A549 treated with CpdA at 1 μM for 4 hours (cell line): ENCODE measurements at places on chromosomes 2 and 18. TPM values are rescaled to one million over a fixed set of nuclear protein-coding genes. Genes with fewer than 3 reads are reported as not detected.

STAT4 gene
- 3.2 to 4.5 TPM (median 3.8 TPM) in 5 replicates for total RNA-seq

CSRNP3 gene
- not detected in 5 replicates for total RNA-seq

METTL8 gene
- 23.2 to 30.1 TPM (median 28.1 TPM) in 5 replicates for total RNA-seq

PCBP1 gene
- 381 to 468 TPM (median 436 TPM) in 5 replicates for total RNA-seq

SCN7A gene
- total RNA-seq, result not detected in 5 replicates

AQP12A gene
- total RNA-seq, result not detected in 5 replicates

MDH1B gene
- 1.6 to 3.3 TPM (median 1.8 TPM) in 5 replicates for total RNA-seq

UNC80 gene
- total RNA-seq, result not detected in 5 replicates

EFEMP1 gene
- total RNA-seq, result 30.5 to 60.6 TPM (median 41.0 TPM) in 5 replicates

KRTCAP3 gene
- total RNA-seq, result 0.37 to 1.5 TPM (median 0.70 TPM) in 5 replicates

CAPN14 gene
- total RNA-seq, result 0.02 to 0.06 TPM in 2 of 5 replicates, not detected in the others

KLHL41 gene
- total RNA-seq, result 0.15 to 0.76 TPM (median 0.45 TPM) in 4 of 5 replicates, not detected in the other

SLC16A14 gene
- 0.83 to 1.5 TPM (median 1.2 TPM) in 5 replicates for total RNA-seq

XPO1 gene
- 107 to 137 TPM (median 121 TPM) in 5 replicates for total RNA-seq

TMEM198 gene
- 0.33 to 1.5 TPM (median 1.2 TPM) in 5 replicates for total RNA-seq

KIAA2012 gene
- not detected in 5 replicates for total RNA-seq

TIGD1 gene
- total RNA-seq, result 4.6 to 5.1 TPM (median 4.9 TPM) in 5 replicates

CNDP1 gene
- not detected in 5 replicates for total RNA-seq

MROH2A gene
- 0.10 to 0.19 TPM (median 0.13 TPM) in 3 of 5 replicates, not detected in the others for total RNA-seq

RNF149 gene
- total RNA-seq, result 34.1 to 44.0 TPM (median 41.2 TPM) in 5 replicates

SCN3A gene
- total RNA-seq, result 0.02 to 0.04 TPM (median 0.02 TPM) in 3 of 5 replicates, not detected in the others

TTLL4 gene
- total RNA-seq, result 27.1 to 34.0 TPM (median 27.5 TPM) in 5 replicates

HOXD1 gene
- 0.20 to 0.39 TPM (median 0.36 TPM) in 5 replicates for total RNA-seq

SIX3 gene
- 0.24 to 0.66 TPM (median 0.47 TPM) in 5 replicates for total RNA-seq
